ENCODE measurements at places on chromosomes 7 and 10.

- H3K4me1 ChIP-seq: peaks cover 7% of the 10 kb centered on the region
- no peaks in the 10 kb centered on the region for H3K36me3 ChIP-seq
- H3K27me3 ChIP-seq: no peaks in the 10 kb centered on the region
- DNase-seq: no peak
These were observed 5.1 kb downstream of the STK32C start for GRCh38 chr10:132302421-132303310.

DNA sequence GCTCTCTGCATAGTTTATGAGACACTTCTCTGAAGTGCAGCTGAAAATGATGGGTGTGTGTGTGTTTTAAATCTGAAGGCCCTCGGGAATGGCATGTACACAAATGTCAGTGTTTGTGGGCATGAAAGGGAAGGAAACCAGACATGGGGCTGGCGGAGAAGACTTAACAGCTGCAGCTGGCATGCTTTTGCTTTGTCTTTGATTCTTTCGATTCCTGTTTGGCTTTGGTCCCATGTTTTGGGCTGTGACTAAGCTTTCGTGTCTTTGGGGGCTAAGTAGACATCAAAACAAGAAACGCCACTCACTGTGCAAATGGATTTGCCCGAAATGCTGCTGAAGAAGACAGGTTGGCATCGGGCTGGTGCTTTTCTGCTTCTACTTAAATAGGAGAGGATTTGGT is 179.3 kb downstream of the PFKFB3 start:
- peaks cover 2% of the 10 kb centered on the region for H3K36me3 ChIP-seq
- H3K27me3 ChIP-seq: no peaks in the 10 kb centered on the region
- H3K27ac ChIP-seq: peak overlapping the region; percentile 60
- peaks cover 12% of the 10 kb centered on the region for H3K4me1 ChIP-seq

- peaks cover 21% of the 10 kb centered on the region for H3K27me3 ChIP-seq
- no peaks in the 10 kb centered on the region for H3K36me3 ChIP-seq
- no peak overlapping the region for H3K27ac ChIP-seq
- no peak overlapping the region for H3K4me3 ChIP-seq
These were observed 29.9 kb downstream of the ADRB1 start for GRCh38 chr10:114073395-114074186.

- no peaks in the 10 kb centered on the region for H3K27me3 ChIP-seq
- H3K27ac ChIP-seq: no peak overlapping the region
- peaks cover 7% of the 10 kb centered on the region for H3K4me1 ChIP-seq
- no peak for DNase-seq
These were observed 34.9 kb downstream of the PROSER2 start for GRCh38 chr10:11858093-11858492.

DNA sequence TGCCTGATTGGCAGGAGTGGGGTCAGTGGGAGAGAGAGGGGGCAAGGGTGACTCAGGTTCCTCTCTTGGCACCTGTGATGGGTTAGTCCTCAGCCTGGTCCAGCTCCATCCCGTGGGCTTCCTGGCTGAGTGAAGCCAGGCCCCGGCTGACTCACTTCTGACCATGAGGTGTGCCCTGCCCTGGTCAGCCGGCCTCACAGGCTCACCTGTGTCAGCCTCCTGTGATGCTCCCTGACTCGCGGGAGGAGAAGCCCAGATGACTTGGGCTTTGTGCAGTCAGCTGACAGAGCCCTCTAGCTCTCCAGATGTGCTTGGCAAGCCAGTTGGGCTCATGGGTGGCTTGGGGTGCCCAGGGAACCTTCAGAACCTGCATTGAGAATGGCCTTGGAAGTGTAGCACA is 16.0 kb upstream of the PPIF start:
- H3K4me1 ChIP-seq: peaks cover 29% of the 10 kb centered on the region
- no peaks in the 10 kb centered on the region for H3K27me3 ChIP-seq
- peak overlapping the region; percentile 95 for H3K27ac ChIP-seq
- H3K36me3 ChIP-seq: peaks cover 4% of the 10 kb centered on the region

GRCh38 chr10:18689498-18689897 is 30.3 kb downstream of the ARL5B start:
- H3K36me3 ChIP-seq: peaks cover 2% of the 10 kb centered on the region
- H3K4me3 ChIP-seq: no peak overlapping the region
- H3K27ac ChIP-seq: peak overlapping the region; percentile 56
- H3K4me1 ChIP-seq: no peaks in the 10 kb centered on the region
- DNase-seq: no peak

DNA sequence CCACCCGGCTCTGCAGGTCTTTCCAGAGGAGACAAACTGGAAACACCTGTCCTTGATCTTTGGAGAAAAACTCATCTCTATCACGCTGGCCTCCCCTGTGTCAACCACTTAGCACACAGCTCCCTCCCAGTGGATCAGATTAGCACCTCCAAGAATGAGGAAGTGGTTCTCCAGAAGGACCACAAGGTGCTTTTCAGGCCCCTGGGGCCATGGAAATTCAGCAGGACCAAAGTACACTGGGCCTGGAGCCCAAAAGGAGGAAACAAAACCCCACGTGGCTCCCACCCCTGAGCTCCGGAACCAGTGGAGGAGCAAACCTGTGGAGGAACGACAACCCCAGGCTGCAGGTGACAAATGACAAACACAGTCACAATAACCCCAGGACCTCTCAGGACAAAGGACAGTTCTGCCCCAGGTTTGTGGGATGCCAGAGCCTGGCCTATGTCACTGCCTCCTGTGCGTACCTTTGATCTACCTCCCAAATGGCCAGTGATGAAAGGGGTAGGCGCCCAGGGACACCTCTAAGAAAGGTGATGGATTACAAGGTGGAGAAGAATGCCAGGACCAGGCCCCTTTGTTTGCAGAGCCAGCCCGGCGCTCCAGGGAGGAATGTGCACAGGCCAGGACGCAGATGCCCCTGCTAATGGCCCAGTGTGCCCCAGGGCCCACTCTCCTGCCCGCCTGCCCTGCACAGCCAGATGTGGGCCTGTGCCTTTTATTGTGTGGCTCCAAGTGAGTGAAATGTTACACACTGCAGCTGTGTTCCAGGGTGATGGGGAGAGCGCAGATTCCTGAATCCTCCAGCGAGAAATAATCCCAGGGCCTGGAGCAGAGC is 5.7 kb downstream of the TNS3 start:
- peaks cover 20% of the 10 kb centered on the region for H3K27me3 ChIP-seq
- H3K4me1 ChIP-seq: peaks cover 2% of the 10 kb centered on the region
- no peak for DNase-seq
- H3K27ac ChIP-seq: no peak overlapping the region

GRCh38 chr10:96986200-96986856 is 154.2 kb downstream of the LCOR start:
- DNase-seq: no peak
- no peak overlapping the region for H3K4me3 ChIP-seq
- no peaks in the 10 kb centered on the region for H3K27me3 ChIP-seq
- peaks cover 7% of the 10 kb centered on the region for H3K36me3 ChIP-seq
- H3K27ac ChIP-seq: no peak overlapping the region

DNA sequence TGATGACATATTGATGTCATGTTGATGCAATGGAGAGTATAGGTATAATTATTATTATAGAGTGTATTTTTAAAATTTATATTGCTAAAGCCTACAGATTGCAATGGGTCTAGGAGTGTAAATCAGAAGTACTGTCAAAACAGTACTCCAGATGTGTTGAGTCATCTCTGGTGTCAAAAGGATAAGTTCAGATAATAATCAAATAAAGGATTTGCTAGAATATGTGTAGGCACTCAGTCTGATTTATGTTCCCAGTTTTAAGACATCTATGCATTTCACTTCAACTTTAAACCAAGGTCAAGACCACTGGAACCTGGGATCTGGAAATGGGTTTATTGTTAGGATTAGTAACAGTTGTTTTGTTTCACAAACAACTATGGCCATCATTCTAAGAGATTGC is 342.3 kb upstream of the BMPER start:
- no peaks in the 10 kb centered on the region for H3K4me1 ChIP-seq
- no peak overlapping the region for H3K27ac ChIP-seq
- no peak overlapping the region for H3K4me3 ChIP-seq
- H3K27me3 ChIP-seq: no peaks in the 10 kb centered on the region

GRCh38 chr10:13712837-13713581 is 126.2 kb downstream of the PRPF18 start:
- no peaks in the 10 kb centered on the region for H3K36me3 ChIP-seq
- H3K4me3 ChIP-seq: no peak overlapping the region
- no peak for DNase-seq
- H3K27me3 ChIP-seq: peaks cover 18% of the 10 kb centered on the region
- no peak overlapping the region for H3K27ac ChIP-seq
- peaks cover 14% of the 10 kb centered on the region for H3K4me1 ChIP-seq

DNA sequence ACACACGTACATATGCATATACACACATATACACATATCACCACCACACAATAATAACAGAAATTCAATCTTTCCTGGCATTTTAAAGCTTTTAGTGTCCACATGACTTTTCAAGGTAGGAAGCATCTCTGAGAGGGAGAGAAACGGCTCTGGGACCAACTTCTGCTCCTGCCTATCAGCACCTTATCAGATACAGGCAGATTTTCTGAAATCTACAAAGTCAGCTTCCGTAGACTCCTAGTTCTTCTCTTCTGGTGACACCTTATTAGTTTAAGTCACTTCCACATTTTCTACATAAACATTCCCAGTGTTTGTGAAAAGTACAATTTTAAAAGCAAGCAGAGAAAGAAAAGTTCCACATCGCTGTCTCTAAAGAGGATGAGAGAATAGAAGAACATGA is 74.5 kb downstream of the ZNF22 start:
- H3K27me3 ChIP-seq: peaks cover 41% of the 10 kb centered on the region
- H3K27ac ChIP-seq: no peak overlapping the region
- no peak overlapping the region for H3K4me3 ChIP-seq
- H3K4me1 ChIP-seq: no peaks in the 10 kb centered on the region

- no peak overlapping the region for H3K27ac ChIP-seq
- DNase-seq: no peak
- H3K27me3 ChIP-seq: no peaks in the 10 kb centered on the region
- H3K4me1 ChIP-seq: no peaks in the 10 kb centered on the region
- no peak overlapping the region for H3K4me3 ChIP-seq
These were observed 110.1 kb downstream of the DOCK1 start for GRCh38 chr10:127015373-127015772.

- H3K4me3 ChIP-seq: no peak overlapping the region
- no peaks in the 10 kb centered on the region for H3K4me1 ChIP-seq
These were observed 122.5 kb downstream of the KIAA1217 start for GRCh38 chr10:24331457-24331856.

GRCh38 chr10:113474752-113475151 is 78.1 kb upstream of the HABP2 start:
- no peaks in the 10 kb centered on the region for H3K4me1 ChIP-seq
- peaks cover 11% of the 10 kb centered on the region for H3K27me3 ChIP-seq
- no peaks in the 10 kb centered on the region for H3K36me3 ChIP-seq
- DNase-seq: no peak
- no peak overlapping the region for H3K4me3 ChIP-seq
- no peak overlapping the region for H3K27ac ChIP-seq

DNA sequence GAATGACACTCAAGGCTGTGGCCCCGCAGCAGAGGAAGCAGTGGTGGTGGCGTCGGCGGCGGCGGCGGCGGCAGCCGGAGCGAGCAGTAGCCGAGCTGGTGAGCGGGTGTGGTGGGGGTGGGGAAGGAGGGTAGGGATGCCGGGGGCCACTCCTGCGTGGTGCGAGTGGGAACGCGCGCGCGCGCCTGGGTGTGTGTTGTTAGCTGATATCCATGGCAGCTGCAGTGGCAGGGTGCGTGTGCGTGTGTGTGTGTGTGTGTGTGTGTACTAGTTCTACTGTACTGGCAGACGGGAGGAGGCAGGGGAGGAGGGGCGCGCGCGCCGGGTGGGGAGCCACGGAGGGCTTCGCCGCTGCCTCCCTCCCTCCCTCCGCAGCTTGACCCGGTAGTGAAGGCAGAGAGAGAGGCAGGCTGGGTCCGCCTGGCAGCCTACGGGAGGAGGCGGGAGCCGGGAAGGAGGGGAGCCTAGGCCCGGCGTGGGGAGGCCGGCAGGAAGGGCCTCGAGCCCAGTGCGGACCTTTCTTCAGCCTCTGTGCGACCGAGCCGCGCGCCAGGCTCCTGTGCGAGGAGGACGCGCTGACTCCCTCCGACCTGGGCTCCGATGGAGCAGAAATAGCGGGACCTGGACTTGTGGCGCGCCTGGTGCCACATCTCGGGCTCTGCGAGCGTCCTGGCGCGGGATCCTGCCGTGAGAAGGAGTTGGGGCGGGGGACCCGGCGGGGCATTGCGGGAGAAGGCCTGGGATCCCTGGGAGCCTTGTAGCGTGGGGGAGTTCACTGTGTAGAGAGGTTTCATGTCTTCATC is at the start of gene MAGI2:
Gene MAGI2 (minus strand): TSS at position 110 of the 803 bp plus-strand sequence. CDS start 347 bp downstream, outside the sequence.
- H3K27ac ChIP-seq: no peak within 1 kb of the TSS
- peak within 1 kb of the TSS; percentile 15 for H3K4me3 ChIP-seq
- H3K4me1 ChIP-seq: no peaks in the 10 kb centered on the region
- peaks cover 27% of the 10 kb centered on the region for H3K27me3 ChIP-seq
- H3K36me3 ChIP-seq: peaks cover 2% of the 10 kb centered on the region
- no peak for DNase-seq
